ENCODE measurements at places on chromosomes 11 and 22.

GRCh38 chr22:19045094-19045493, 77.1 kb downstream of the DGCR2 start:
- no peak for DNase-seq

- peak; percentile 23 for DNase-seq
These were observed 21.5 kb downstream of the OTUB1 start for GRCh38 chr11:64007629-64008282.

DNA sequence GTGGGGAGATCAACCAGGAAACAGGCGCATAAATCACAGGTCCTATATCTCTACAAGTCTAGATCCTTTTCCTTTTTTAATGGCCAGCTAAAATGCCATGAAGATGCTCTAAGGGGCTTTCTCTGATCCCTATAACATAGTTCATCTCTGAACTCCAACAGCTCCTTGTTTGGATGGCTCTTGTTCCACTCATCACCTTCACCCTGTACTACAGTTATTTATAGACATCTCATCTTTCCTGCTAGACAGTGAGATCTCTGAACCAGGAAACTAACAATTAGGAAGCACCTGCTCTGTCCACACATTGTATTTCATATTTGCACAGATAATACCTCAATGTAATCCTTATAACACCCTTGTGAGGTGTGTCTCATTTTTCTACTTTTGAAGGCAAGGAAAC, 31.6 kb downstream of the KCNA4 start:
- no peak for DNase-seq

DNA sequence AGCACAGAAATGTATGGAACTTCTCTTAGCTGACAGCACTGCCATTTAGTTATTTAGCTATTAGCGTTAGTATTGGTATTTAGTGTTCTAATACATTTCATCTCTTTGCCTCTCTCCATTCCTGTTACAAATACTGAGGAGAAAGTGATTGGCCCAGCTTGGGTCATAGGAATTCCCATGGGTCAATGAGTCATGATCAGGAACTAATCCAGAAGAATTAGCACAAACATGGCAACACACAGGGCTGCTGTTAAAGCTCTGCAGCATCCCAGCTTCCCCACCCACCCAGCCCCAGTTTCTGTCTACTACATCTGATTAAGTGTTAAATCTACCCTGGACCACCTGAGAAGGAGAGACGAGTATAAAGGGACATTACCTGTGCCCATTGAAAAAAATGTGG, 36.1 kb downstream of the PDGFD start:
- no peak for DNase-seq

DNA sequence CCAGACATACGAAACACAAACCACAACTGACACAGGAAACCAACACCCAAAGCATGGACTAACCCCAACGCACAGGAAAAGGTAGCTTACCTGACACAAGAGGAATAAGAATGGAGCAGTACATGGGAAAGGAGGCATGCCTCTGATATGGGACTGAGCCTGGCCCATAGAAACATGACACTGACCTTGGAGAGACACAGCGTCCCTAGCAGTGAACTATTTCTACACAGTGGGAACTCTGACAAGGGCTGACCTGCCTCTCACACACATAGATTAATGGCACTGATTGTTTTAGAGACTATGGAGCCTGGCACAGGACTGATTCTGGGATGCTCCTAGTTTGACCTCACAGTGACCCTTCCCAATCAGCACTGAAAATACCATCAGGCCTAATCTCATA, 12.0 kb downstream of the CCKBR start:
- DNase-seq: no peak

GRCh38 chr11:439315-440064, 2.3 kb downstream of the ANO9 start:
- DNase-seq: no peak

GRCh38 chr22:29096736-29097669, 24.2 kb downstream of the KREMEN1 start:
- DNase-seq: no peak

DNA sequence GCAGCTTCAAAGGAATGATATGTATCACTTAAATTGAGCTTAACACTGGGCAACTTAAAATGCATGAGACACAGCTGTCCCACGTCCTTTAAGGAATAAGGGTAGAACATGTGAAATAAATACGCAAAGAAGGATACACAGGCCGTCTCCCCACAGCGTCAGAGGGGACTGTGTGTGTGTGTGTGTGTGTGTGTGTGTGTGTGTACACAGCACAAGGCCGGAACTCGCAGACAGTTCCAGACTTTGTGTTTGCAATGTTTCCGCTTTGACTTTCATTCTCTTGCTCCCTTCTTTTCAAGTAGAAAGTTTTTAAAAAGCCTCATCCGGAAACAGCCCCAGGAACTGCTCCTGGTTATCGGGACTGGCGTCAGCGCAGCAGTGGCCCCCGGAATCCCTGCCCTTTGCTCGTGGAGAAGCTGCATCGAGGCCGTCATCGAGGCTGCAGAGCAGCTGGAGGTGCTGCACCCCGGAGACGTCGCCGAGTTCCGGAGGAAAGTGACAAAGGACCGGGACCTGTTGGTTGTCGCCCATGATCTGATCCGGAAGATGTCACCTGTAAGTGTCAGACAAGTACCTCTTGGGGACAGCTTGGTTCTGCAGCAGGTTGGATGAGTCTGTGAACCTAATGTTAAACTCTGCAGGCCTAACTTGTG, 13.3 kb downstream of the FAM118A start:
- no peak for DNase-seq

- DNase-seq: no peak
These were observed 26.1 kb upstream of the ZNRF3 start for GRCh38 chr22:28857288-28857687.

DNA sequence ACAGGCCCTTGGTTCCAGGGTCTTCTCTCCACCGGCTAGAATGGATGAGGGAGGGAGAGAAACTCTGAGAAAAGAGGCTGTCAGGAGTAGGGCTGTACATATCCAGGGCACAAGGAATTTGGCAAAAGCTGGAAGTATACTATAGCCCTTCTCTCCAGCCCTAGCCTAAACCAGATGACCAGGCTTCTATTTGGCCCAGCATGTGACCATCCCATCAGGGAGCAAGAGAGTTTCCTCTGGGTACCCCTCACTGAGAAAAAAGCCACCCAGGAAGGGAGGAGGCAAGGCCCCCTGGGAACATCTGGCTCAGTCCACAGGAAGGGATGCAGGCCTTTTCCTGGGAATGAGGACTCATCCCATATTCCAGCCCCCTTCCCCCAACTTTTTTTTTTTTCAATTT, 8.3 kb downstream of the CD44 start:
- DNase-seq: no peak

GRCh38 chr22:38754751-38755154, 1.0 kb downstream of the SUN2 start:
- peak; percentile 76 for DNase-seq

GRCh38 chr11:86511086-86511551, 136.4 kb downstream of the CCDC81 start:
- peak; percentile 14 for DNase-seq

DNA sequence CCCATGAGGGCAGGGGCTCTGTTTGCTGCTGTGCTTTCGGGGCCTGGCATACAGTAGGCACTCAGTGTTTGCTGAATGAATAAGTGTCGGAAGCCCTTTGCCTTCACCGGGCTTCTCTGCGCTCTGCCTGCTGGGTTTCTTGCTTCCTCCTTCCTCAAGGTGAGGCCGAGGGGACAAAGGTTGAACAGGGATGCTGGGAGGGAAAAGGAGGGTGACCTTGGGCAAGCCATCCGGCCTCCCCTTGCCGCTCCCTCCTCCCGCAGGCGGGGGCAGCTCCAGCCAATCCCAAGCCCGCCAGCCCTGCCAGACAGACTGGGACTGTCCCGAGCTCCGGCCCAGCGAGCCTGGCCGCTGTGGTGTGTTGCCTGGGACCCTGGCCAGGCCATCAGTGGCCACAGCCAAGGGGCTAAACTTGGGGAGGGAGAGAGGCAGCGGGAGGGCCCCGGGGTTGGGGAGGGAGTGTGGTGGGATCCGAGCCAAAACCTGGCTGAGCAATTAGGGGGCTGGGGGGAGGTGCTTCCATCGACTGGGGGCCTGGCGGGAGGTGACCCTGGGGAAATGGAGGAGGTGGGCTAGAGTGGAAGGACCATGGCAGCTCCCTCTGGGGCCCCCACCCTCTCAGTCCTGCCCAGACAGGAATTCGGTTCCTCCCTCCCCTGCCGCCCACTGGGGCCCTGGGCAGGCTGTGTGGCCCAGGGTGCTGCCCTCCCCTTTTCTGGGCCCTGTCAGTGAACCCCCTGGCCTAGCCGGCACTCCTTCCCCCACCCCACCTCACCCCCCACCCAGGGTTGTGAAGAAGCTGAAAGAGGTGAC, 3.4 kb upstream of the RCOR2 start:
- no peak for DNase-seq

GRCh38 chr22:25112538-25113253, 87.0 kb upstream of the CRYBB3 start:
- no peak for DNase-seq

DNA sequence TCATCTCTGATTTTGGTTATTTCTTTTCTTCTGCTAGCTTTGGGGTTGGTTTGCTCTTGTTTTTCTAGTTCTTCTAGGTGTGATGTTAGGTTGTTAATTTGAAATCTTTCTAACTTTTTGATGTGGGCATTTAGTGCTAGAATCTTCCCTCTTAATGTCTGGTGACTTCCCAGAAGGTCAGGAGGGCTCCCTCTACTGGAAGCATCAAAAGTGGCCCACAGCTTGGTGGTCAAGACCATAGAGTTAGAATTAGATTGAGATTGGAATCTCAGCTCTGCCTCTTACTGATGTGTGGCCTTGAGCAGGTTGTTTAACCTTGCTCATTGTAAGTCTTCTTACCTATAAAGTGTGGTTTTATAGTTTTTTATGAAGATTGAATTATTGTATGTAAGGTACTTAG, 99.3 kb downstream of the FDX1 start:
- peak; percentile 23 for DNase-seq

DNA sequence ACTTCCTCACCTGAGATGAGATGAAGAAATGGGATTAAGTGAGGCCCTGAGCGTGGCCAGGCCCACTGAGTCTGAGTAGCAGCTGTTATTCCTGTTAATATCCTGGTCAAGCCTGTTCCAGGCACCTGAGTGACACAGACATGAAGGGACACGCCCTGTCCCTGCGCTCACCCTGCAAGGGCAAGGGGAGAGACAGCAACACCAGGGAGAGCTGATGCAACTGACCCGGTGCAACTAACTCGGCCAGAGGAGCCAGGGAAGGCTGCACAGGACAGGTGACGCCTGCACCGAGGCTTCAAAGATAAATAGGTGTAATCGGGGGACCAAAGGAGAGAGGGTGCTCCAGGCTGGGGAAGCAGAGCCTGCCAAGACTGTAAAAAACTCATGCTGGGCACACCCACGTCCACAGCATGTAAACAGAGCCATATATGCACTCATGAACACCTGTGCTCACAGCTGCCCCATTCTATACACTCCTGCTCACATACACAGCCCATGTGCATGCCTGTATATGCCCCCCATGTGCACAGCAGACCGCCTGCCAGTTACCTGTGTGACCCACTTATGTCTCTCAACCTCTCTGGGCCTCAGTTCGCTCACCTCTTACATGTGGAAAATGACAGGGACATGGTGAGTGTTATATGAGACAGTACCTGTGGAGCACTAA, 22.8 kb upstream of the GCAT start:
- no peak for DNase-seq

- peak; percentile 78 for DNase-seq
These were observed 18.5 kb upstream of the FEZ1 start for GRCh38 chr11:125514336-125515101.

DNA sequence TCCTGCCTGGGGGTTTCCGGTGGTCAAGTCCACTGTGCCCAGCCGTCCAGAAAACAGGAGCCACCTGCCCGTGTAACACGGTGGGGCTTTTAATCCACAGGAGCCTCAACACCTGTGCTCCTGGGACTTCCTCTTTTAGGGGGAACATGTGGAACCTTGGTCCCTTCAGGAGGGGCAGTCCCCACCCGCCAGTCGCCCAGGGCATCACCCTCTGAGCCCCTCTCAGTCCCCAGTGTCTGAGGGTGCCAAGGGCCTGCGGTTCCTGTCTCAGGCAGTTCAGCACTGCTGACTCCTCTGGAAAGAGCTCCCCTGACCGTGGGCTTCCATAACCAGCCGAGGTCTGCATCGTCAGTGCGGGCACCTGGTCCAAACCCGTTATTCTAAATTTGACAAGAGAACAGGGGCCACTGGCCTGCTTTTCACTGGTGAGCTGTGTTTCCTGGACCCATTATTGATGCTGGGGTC, 15.8 kb downstream of the KRTAP5-5 start:
- no peak for DNase-seq

GRCh38 chr11:62794201-62794775, 2.5 kb upstream of the TMEM223 start:
- DNase-seq: no peak

DNA sequence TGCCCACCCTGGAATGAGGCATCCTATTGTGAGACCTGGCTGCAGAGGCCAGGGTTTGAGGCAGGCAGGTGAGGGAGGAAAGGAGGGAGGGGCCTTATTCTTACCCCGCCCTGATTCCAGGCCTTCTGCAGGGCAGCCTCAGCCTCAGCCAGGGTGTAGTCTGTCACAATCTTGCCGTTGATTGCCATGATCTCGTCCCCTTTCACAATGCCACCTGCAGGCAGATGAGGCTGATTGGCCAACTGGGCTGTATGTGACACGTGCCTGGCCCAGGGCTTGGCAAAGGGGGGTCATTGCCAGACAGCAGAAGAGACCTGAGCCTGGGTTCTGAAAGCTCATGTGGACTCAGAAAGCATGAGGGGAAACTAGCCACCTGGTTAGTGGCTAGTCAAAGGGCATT, 21.4 kb upstream of the ABCC8 start:
- no peak for DNase-seq

- DNase-seq: no peak
These were observed 16.4 kb upstream of the GRAMD1B start for GRCh38 chr11:123413636-123414035.

DNA sequence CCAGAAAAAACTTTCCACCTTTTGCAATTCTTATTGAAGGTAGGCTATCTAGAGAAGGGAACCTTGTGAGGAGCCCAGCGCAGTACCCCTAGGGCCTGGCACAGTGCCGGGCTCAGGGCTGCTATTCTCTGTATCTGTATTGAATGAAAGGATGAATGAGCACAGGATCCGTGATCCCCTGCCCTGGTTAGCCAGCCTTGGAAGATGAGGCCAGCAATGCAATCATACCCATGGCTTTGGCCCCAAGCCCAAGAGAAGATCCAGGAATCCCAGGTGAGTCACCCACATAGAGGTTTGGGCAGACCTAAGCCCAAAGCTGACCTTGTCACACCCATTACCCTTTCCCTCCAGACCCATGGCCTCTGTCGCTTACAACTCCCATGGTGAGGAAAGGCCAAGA, 92.5 kb upstream of the CD82 start:
- no peak for DNase-seq

GRCh38 chr11:122634501-122634900, 21.0 kb upstream of the UBASH3B start:
- DNase-seq: no peak

- no peak for DNase-seq
These were observed 173.3 kb upstream of the PDGFD start for GRCh38 chr11:104337273-104337672.

DNA sequence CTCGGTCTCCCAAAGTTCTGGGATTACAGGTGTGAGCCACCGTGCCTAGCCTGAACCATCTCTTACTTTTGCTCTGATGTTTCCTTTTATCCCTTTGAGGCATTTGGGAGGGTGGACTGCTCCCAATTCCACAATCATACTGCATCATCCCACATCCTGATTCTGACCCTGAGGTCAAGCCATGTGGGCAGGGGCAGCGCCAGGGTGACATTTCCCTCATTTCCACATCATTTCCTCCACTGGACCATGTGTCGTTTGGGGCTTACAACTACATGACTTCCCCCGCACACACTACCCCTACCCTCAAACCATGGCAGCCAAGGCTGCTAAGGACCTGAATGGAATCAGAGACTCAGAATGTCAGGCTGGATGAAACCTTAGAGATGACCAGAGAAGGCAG, 26.4 kb upstream of the ZBTB16 start:
- no peak for DNase-seq
